ENCODE measurements at places on chromosomes 1 and 21.

GRCh38 chr1:55154616-55155015 is 60.5 kb downstream of the USP24 start:
- DNase-seq: no peak

DNA sequence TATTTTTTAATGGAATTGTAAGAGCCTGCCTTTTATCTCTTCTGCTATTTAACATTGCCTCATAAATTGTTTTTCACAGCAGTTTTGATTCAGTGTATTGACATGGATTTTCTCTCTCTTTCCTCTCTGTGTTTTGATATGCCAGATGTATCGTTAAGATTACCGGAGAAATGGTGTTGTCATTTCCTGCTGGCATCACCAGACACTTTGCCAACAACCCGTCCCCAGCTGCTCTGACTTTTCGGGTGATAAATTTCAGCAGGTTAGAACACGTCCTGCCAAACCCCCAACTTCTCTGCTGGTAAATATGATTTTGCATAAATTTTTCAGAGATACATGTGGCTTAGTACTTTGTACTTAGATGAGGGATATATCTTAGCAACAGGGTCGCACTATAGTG is 23.1 kb upstream of the DYNLT5 start:
- no peak for DNase-seq

GRCh38 chr1:204923201-204923600 is 52.5 kb downstream of the NFASC start:
- no peak for DNase-seq

GRCh38 chr1:35499652-35500176 is 57.5 kb downstream of the KIAA0319L start:
- DNase-seq: no peak

- DNase-seq: no peak
Measured at GRCh38 chr1:103790172-103790571, 40.5 kb downstream of the AMY1C start.

- DNase-seq: peak; percentile 43
Measured at GRCh38 chr1:159936273-159936904, 9.0 kb downstream of the IGSF9 start.

- DNase-seq: no peak
Measured at GRCh38 chr1:65441464-65441863, 21.0 kb downstream of the LEPR start.

GRCh38 chr1:48007047-48007446 is 9.9 kb upstream of the TRABD2B start:
- DNase-seq: no peak

All from fibroblast of skin of abdomen (primary cell).